ENCODE measurements at places on chromosomes 16 and 17. TPM values are rescaled to one million over a fixed set of nuclear protein-coding genes. Genes with fewer than 3 reads are reported as not detected.

GPT2 gene
- total RNA-seq, result 14.0 TPM

DYNLRB2 gene
- total RNA-seq, result not detected

HBA2 gene
- 50.7 TPM for total RNA-seq

RHBDL3 gene
- 23.2 TPM for total RNA-seq

FAM171A2 gene
- total RNA-seq, result 1.2 TPM

TUBB3 gene
- 8.8 TPM for total RNA-seq

TP53TG3 gene
- total RNA-seq, result 0.39 TPM

KRT27 gene
- total RNA-seq, result not detected

CBFA2T3 gene
- 6.5 TPM for total RNA-seq

TP53TG3C gene
- total RNA-seq, result not detected

GSG1L gene
- total RNA-seq, result 10.5 TPM

PERCC1 gene
- not detected for total RNA-seq

TP53TG3B gene
- total RNA-seq, result not detected

ZDHHC1 gene
- total RNA-seq, result 4.6 TPM

TP53 gene
- total RNA-seq, result 18.5 TPM

FBXW10 gene
- total RNA-seq, result 0.08 TPM

All from left cardiac atrium (tissue), 4 donors.